ENCODE measurements at places on chromosomes 5 and 9.

GRCh38 chr9:128439273-128439672, 16.5 kb upstream of the ODF2 start:
- no peak for DNase-seq

- no peak for DNase-seq
Observed at GRCh38 chr9:133264235-133264764, 10.7 kb downstream of the ABO start.

GRCh38 chr9:71725590-71726338, 42.5 kb downstream of the CEMIP2 start:
- no peak for DNase-seq

GRCh38 chr9:72978744-72979143, 25.9 kb upstream of the ALDH1A1 start:
- no peak for DNase-seq

- DNase-seq, result no peak
Observed at GRCh38 chr9:72951520-72952380, 1.1 kb downstream of the ALDH1A1 start.

DNA sequence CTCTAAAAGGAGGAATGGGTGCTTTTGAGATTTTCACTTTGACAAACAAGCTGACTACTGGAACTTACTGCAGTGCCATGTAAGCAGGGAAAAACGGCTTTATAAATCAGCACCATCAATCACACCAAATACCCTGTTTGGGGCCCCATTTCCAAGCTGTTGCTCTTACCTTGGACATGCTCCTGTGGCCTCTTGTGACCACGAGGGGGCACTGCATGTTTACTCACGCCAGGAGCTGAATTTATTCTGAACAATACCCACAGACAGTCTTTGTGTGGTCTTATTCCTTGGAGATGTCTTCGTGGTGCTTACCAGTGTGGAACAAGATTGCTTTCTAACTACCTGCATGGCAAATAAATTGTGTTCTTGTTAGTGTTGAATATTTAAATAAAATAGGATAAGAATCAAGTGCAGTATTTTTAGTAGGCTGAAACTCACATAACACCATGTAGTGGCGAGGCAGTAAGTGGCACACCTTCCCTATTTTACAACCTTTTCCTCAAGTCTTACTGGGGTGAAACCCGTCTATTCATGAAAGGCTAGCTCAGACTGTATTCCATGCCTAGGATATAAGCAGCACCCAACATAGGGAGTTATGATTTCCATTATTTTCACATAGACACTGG, 155.5 kb upstream of the NMUR2 start:
- DNase-seq, result no peak

GRCh38 chr9:108239696-108240321, 616.0 kb downstream of the ACTL7B start:
- no peak for DNase-seq

GRCh38 chr9:117823576-117823975, 119.4 kb downstream of the TLR4 start:
- no peak for DNase-seq

- DNase-seq, result no peak
Observed at GRCh38 chr5:165626161-165626560, 2120.7 kb downstream of the MAT2B start.

GRCh38 chr9:122202111-122202510, 26.6 kb downstream of the LHX6 start:
- no peak for DNase-seq

DNA sequence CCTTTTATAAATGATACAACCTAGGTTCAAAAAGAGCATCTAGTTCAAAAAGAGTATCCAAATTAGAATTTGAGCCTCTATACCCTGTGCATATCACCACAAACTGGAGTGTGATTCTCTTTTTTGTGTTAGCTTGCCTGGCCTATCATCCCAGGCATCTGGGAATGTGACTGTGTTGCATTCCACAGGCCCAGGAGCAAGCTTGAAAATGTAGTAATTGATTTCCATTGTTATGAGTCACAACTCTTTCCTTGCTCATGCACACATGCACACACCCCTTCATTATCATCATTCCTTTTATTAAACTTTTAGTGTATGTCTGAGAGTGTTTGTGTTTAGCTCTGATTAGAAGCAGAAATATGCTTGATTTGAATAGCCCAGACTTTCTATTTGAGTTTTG, 75.2 kb downstream of the FCHO2 start:
- DNase-seq, result no peak

DNA sequence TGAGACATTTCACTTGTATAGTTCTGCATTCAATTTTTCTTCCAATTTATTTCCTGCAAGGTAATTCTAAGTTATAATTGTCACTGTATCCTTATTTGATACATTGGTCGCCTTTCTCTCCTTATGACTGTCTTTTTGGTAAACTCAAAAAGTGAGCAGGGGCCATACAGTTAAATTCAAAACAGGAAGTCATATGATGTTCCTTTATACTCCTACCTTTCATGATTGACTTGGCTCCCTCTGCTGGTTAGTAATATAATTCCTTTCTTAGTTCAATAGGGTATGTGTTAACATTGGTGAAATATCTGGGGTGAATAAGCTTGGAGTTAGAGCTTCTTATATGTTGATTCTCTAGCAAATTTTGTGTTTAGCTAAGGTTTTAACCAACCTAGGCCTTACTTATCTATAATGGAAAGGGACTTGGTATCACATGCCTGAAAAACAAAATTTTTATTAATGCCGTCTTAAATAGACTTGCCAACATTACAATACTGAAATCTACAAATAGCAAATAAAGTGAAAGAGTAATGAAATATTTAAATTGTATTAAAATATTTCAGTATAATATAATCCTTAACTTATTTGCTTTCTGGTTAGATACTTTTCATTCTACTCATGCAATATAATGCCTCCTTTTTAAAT, 6.0 kb upstream of the NIPBL start:
- no peak for DNase-seq

DNA sequence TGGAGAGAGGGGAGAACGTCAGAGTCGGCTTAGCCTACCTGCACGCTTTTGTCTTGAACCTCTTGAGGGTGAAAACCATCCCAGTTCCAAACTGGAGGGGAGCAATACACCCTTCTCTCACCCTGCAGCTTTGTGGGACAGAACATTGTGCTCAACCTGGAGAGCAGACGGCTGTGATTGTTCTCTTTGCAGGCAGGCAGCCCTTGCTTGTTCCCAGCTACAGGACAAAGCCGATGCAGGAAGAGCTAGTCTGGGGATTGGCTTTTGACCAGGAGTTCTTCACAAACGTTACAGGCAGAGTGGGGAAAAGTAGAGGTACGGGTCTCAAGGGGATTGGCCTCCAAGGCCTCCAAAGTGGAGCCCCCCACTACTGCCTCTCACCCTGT, 33.9 kb upstream of the ARHGAP26 start:
- DNase-seq, result no peak

DNA sequence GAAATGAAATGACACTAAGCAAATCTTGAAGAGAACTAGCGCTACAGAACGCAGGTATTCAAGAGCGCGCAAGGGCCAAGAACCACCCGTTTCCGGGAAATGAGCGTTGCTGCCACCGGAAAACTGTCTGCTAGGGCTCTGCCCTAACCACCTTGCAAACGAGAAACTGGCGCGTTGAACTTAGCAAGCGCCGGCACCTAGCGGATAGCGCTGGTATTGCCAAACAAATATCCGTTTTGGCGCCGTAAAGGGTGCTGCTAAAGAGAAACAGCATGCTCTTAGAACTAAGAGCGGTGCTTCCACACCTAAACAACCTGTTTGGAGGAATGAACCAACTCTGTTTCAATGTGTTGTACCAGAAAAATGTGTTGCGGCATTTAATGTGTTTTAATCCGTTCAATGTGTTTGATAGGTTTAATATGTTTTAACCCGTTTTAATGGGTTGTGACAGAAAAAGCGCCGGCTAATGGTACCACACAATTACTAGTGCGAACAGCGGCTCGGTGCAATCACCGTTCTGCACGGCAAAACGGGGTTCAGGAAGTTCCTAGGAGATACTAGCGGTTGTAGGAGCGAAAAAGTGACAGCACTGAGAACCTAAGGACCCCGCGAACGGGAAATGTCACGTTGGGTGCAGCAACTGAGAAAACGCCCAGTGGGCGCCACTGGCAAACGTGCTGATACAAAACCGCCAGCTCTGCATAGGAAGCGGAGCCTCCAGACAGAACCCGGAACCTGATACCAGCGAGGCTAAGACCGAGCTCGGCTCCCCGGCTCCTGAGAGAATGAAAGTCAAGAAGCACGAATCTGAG, at the start of gene ANXA2R:
TSS of gene ANXA2R (minus strand) at position 33 of the 812 bp plus-strand sequence. CDS start 273 bp downstream, outside the sequence.
- DNase-seq, result peak; percentile 86

DNA sequence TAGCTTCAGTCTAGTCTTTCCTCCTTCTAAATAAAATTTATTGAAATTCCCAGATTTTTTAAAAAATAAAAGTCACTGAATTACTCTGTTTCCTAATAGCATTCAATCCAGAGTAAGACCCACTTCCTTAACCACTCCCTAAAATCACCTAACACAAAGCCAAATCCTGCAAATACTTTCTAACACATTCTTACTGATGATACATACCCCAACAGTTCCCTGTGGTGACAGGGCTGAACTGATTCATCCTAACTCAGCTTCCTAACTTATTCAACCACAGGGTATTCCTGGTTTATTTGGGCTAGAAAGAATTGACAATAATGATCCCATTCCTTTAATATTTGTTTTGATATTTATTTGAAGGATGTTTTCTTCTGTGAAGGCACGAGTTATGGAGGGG, 40.7 kb upstream of the ZNF300 start:
- DNase-seq, result no peak

GRCh38 chr5:118791926-118792734, 196.2 kb downstream of the DTWD2 start:
- no peak for DNase-seq

- no peak for DNase-seq
Observed at GRCh38 chr9:129381481-129381957, 203.5 kb upstream of the IER5L start.

- DNase-seq, result no peak
Observed at GRCh38 chr9:95506678-95507463, 9.9 kb downstream of the PTCH1 start.

- DNase-seq, result no peak
Observed at GRCh38 chr5:115079924-115080623, 89.6 kb downstream of the TRIM36 start.

DNA sequence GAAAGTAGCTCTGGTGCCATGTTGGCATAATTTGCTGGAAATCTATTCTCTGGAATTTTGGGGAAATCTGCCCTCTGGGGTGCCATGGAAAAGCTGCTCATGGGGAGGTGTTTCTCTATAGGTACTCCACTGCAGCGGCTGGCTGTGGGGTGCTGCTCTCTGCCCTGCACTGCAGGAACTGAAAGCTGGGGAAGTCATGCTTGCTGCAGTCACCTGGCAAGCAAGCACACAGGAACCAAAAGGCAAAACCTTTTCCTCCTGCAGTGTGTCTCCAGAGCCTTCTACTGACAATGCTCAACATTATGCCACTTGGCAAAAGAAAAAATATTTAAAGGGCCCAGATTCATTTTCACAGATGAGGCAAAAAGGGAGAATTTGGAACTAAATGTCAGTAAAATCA, 25.8 kb upstream of the CARNMT1 start:
- no peak for DNase-seq

- no peak for DNase-seq
Observed at GRCh38 chr9:126531591-126531990, 82.1 kb upstream of the LMX1B start.

DNA sequence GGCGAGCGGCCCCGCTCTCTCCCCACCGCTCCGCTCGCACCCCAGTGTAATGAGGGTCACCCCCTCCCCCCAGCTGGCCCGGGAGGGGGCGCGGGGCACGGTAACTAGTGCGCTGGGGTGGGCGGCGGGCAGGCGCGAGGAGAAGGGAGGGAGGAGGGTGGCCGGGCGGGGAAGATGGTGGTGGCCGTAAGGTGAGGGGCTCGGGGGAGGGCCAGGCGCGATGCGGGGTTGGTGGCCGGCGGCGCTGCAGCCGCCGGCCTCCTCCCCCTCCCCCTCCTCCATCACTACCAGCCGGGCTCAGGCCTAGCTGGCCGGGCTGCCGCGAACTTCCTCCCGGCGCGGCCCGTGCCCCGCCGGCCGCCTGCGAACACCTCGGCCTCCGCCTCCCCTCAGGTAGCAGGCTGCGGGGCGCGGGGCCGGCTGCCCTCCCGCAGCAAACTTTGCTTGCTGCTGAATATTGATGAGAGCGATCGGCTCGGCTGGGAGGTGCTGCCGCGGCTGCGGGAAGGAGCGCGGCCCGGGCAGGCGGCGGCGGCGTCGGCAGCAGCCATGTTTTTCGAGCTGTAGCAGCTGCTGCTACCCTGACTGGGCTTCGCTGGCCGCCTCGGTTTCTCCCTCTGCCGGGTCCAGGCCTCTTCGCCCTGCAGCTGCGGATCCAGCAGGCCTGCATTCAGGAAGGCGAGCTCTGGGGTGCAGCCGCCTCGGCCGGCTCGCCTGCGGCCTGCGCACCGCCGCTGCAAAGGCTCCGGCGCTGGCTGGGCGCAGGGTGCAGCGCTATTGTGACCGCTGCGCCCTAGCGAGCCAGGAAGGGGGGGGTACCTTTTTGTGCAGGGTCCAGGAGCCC, 502 bp downstream of the NSD1 start:
- DNase-seq, result peak; percentile 17

DNA sequence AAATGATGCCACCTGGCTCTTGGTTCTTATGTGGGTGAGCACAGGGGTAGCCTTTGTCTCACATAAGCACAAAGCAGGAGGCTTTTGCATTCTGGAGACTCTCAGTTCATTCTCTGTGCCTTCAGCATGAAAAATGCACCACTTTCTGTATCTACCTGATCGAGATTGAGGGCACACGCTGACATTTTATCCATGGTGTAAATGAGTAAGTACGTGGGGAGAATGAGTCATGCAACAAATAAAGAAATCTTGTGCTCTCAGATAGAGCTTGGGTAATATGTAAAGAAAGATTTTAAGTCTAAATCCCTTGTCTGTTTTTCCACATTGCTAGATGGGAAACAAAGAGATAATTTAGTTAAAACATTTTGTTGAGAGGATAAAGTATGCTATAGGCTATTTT, 607.2 kb upstream of the WWC1 start:
- DNase-seq, result no peak

DNA sequence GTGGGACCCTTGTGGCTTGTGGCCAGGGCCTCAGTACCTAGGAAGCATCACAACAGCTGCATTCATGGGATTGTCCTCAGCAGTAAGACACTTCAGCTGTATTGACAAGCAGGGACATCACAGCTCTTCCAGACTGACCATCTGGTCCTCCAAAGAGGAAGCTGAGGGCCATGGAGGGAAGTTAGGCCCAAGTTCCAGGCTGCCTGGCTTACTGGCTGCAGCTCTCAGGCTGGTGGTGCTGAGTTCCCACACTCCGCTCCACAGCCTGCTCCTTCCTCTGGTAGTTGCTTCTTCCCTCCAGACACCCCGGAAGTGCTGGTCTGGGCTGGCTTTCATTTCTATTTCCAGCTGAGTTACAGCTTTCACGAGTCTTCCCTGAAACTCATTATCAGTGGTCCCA, 5.7 kb upstream of the STING1 start:
- DNase-seq, result no peak

GRCh38 chr5:23072179-23072578, 219.0 kb upstream of the CDH12 start:
- DNase-seq, result no peak

DNA sequence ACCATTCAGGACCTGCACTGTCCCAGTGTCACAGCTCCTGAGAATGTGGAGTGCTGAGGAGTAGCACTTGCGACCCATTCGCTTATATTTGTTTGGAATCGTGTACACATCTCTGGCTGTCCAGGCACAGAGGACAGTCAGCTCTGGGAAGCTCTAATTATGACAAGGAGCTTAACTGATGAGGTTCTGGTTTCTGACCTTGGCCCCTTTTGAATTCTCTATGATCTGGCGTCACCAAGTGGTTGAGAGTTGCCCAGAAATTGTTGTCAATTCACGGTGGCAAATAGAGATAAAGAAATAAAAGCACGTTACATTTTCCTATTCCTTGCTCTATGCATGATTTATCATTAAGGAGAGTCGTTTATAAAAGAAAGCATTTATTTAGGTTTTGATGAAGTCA, 34.9 kb upstream of the LECT2 start:
- no peak for DNase-seq

Measured in stimulated activated CD8-positive, alpha-beta memory T cell treated with anti-CD3 and anti-CD28 coated beads, Interleukin-7, amount 100 ng/mL, for 1 hour (primary cell).